ENCODE measurements at places on chromosomes 7 and 10.

DNA sequence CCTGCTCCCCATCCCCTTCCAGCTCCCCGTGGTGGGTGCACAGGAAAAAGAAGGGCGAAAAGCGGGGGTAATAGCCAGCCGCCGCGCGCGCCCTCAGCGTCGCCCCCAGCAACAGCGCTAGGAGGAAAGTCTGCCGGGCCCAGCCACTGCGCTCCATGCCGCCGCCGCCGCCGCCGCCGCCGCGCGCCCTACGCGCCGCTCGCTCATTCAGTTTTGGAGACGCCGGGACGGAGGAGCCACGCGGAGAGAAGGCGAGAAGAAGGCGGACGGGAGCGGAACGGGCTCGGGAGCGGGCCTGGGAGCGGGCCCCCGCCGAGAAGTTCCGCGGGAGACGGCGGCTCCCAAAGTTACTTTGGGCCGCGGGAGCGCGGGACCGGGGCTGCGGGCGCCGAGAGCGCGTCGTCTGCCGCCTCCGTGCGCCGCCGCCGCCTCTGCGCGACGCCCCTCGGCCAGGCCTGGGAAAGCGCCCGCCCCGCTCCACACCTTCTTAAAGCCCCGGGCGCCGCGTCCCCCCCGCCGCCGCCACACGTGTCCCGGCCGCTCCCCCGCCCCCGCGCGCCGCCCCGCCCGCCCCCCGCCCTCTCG, at the start of gene RELN:
RELN (minus strand) TSS at position 459 of the 585 bp plus-strand sequence; CDS start at position 157, 302 bp downstream.
- peak; percentile 42 for DNase-seq

DNA sequence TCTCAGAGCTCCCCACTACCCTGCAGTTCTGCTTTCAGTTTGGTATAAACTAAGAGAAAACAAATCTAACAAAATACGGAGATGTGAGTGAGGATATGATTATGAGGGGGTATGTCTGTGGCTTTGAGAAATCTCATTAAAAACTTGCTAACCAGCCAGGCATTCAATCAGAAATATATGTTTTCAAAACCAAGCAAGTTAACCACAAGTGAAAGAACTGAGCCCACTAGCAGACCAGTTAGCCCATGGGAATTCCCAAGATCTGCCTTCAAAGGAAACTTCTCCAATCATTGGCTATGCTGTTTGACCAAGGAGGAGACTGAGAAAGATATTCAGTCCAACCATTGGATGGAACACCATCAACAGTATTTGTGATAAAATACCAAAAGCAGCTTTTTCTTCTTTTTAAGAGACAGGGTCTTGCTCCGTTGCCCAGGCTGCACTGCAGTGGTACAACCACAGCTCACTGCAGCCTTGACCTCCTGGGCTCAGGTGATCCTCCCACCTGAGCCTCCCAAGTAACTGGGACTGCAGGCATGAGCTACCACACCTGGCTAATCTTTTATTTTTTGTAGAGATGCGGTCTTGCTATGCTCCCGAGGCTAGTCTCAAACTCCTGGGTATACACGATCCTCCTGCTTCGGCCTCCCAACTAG, 41.2 kb downstream of the FGFR2 start:
- DNase-seq, result no peak

DNA sequence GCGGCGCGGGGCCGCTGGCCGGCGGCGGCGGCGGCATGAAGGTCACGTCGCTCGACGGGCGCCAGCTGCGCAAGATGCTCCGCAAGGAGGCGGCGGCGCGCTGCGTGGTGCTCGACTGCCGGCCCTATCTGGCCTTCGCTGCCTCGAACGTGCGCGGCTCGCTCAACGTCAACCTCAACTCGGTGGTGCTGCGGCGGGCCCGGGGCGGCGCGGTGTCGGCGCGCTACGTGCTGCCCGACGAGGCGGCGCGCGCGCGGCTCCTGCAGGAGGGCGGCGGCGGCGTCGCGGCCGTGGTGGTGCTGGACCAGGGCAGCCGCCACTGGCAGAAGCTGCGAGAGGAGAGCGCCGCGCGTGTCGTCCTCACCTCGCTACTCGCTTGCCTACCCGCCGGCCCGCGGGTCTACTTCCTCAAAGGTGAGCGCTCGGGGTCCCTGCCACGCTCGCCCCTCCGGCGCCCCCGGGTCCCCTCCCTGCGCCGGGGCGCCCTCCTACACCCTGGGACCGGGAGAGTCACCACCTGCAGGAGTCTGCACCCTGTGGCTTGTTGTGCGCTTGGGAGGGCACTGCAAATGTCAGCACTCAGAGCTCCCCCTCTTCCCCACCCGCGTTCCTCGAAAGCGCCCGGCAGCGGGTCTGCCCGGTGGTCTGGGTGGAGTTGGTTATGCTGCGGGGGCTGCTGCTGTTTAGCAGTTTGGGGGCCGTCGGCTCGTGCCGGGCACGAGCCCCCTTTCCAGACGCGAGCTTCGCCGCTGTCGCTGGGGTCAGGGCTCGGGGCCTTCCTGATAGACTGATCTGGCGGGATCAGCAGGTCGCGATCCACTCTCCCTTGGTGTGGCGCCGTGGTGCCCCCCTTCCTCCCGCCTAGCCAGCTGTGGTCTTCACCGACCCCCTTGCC, 627 bp downstream of the DUSP5 start:
- peak; percentile 85 for DNase-seq

DNA sequence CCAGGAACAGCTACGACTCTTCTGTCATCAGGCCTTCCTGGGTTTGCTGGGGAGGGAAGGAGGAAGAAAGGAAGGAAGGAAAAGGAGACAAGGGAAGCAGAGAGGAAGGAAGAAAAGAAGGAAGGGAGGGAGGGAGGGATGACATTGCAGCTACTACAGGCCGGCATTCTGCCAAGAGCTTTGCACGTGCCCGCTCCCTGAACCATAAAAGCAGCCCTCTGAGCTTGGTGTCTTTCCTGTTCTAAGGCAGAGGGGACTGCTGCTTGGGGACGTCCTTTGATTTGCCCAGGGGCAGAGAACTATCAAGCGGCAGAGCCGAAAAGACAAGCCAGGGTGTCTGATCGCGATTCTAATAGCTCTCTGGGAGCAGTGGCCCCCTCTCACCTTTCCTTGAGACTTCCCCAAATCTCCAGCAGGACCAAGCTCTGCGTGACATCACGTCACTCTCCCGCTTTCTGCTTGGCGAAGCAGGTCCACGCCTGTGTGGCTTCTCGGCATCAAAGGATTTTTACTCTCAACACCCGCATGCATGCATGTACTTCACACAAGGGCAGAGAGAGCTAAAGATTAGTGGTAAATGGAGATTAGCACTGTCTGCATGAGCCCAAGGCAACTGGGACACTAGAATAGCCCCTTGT, 167.8 kb upstream of the AUTS2 start:
- DNase-seq, result no peak

GRCh38 chr10:98086837-98087708, 47.4 kb upstream of the R3HCC1L start:
- DNase-seq, result no peak

DNA sequence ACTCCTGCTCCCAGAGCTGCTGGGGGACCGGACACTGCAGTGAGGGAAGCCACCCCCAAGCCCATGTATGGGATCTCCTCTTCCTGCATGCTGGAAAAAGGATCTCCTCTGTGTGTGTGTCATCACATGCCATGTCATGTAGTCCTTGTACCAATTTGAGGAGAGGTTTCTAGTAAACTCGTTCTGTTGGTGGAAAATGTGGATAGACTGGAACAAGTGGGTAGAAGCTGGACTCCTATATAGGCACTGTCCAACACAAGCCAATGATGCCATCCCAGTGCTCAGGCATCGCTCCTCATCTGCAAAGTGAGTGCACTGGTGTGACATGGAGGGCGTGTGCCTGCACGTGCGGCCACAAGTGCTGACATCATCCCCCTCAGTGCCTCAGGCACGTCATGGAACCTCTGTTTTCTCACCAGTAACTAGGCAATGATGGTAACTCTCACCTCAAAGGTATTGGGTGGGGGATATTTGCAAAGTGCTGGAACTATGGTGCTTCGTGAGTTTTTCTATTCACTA, 19.3 kb downstream of the MYO1G start:
- peak; percentile 37 for DNase-seq

DNA sequence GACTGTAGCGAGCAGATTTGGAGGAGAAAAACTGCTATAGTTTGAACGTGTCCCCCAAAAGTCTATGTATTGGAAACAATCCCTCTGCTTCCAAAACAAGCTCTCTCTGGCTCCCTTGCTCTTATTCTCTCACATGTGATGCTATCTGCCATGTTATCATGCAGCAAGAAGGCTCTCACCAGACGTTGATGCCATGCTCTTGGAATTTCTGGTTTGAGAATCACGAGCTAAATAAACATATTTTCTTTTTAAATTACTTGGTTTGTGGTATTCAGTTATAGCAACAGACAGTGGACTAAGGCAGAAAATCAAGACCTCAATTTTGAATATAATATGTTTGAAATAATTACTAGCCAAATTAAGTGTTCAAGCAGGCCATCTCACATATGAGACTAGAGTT, 17.5 kb upstream of the GNAT3 start:
- no peak for DNase-seq

DNA sequence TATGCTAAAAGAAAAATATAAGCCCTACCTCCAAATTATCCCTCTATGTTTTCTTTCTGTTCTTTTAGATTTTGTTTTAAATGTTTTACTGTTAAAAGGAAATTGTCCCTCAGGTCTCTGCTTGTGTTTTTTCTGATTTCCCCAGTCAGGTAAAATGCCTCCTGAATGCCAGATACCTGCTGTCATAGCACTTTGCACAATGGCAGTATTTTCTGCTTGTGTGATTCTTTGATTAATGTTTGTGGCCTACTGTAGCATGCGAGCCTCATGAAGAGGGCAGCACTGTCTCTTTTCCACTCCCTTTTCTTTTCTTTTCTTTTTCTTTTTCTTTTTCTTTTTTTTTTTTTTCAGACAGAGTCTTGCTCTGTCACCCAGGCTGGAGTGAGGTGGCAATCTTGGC, 71.2 kb downstream of the TEX36 start:
- DNase-seq, result no peak

- DNase-seq, result no peak
These were observed 42.7 kb upstream of the PITRM1 start for GRCh38 chr10:3215153-3215775.

DNA sequence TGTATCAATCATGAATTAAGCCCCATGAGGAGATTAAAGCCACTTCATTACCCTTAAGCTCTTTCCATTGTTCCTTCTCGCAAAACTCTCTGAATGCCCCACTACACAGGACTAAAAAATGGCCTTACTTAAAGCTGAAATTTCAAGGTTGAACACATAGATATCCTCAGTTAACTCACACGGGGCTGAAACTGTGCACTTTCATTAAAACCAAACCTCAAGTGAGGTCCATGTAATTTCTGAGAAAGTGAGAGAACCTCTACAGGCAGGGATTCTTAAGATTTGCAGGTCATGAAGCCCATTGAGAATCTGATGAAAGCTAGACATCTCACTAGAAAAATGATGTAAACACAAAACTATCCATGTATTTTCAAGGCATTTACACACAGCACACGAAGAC, 15.9 kb downstream of the DENND11 start:
- DNase-seq, result no peak

- no peak for DNase-seq
These were observed 91.8 kb downstream of the RGS10 start for GRCh38 chr10:119450606-119451299.

DNA sequence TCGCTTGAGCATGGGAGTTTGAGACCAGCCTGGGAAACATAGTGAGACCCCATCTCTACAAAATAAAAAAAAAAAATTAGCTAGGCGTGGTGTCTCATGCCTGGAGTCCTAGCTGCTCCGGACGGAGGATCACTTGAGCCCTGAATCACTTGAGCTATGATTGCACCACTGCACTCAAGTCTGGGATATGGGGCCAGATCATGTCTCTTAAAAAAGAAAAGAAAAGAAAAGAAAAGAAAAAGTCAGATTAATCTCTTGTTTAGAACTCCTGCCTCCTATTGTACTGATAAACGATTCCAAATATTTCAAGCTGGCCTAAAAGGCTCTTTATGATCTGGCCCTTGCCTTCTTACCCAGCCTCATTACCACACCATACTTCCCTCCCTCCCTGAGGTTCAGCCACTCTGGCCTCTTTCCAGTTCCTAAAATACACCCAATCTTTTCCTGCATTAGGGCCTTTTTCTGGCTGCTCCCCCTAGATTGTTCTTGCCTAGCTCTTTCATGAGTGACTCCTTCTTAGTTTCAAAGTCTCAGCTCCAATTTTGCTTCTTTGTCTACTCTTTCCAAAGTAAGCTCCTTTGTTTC, 41.7 kb downstream of the VCL start:
- DNase-seq, result peak; percentile 7

GRCh38 chr7:133386205-133386604, 133.3 kb downstream of the EXOC4 start:
- DNase-seq, result no peak

- DNase-seq, result no peak
These were observed 255.5 kb upstream of the AOAH start for GRCh38 chr7:36979810-36980248.

GRCh38 chr7:139118234-139118804, 8.8 kb upstream of the ZC3HAV1 start:
- DNase-seq, result peak; percentile 80

GRCh38 chr7:70322856-70323255, 724.6 kb downstream of the AUTS2 start:
- DNase-seq, result no peak

GRCh38 chr7:117630907-117631564, 151.2 kb downstream of the CFTR start:
- DNase-seq, result no peak

DNA sequence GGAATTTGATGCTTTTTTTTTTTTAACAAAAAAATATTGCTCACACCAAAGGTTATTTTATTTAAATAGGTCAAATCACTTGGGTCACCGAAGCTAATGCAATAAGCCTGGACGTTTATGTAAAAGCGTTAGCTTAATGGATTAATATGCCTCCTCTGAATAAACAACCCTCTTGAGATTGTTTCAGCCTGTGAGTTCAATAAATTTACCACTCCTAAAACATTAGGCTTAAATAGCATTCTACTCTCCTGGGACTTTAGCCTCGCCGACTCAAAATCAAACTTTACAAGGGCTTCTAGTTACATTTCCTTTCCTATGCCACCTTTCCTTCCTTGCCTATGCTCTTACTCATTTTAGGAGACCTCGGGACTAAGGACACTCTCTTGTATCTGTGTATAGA, 79.3 kb downstream of the DNAJB9 start:
- no peak for DNase-seq

- DNase-seq, result no peak
These were observed 304.1 kb upstream of the LRGUK start for GRCh38 chr7:133822868-133823552.

DNA sequence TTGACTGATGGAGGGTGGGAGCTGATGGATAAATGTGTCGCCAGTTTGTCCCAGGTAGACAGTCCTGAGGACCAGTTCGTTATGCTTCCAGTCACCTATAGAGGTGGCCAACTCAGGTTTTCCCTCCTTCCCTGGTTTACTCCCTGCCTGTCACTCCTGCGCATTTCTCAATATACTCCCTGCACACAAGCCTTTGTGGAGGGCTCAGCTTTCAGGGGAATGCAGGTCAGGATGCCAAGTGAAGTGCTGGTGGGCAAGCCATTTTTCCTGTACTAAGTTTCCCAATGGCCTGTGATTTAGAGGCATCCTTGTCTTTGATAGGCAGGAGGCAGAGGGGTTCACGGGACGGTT, 473.5 kb upstream of the ZMIZ1 start:
- DNase-seq, result no peak

DNA sequence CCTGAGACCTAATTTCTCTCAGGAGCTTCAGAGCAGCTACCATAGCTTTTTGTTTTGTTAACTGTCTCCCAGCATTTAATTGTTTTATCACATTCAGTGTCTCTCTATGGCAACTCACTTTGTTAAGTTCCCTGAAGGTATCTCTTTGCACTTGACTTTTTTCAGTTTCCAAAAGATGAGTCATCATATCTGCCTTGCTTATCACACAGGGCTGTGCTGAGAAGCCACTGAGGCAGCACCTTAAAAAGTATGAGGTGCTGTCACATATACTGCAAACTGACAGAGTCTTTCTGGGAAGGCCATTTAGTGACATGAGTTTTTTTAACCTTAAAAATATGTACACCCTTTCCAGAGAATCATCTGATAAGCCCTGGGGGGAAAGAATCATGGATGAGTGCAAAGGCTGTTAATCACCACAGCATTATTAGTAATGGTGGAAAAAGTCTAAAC, 56.8 kb downstream of the PPP1R3C start:
- DNase-seq, result no peak

All from erythroblast (primary cell).